ENCODE measurements at places on chromosomes 12 and 14. TPM values are rescaled to one million over a fixed set of nuclear protein-coding genes. Genes with fewer than 3 reads are reported as not detected.

The DNAJC22 gene
- total RNA-seq: 0.19 TPM

The ISM2 gene
- total RNA-seq: not detected

The AMN gene
- 0.33 TPM for total RNA-seq

The SCNN1A gene
- 0.56 TPM for total RNA-seq

The TAS2R43 gene
- total RNA-seq: 0.45 TPM

The POU6F1 gene
- 4.3 TPM for total RNA-seq

The AQP6 gene
- not detected for total RNA-seq

The DLGAP5 gene
- 72.0 TPM for total RNA-seq

The FSCB gene
- total RNA-seq: not detected

The ADIPOR2 gene
- total RNA-seq: 65.0 TPM

The HOXC13 gene
- not detected for total RNA-seq

The SLC24A4 gene
- total RNA-seq: not detected

The RNU4-1 gene
- total RNA-seq: 4,718 TPM

Data from GM12878 (cell line).